ENCODE measurements at places on chromosomes 2 and 18.

GRCh38 chr18:51426996-51427395, 229.5 kb upstream of the MEX3C start:
- no peak for DNase-seq

- no peak for DNase-seq
Observed at GRCh38 chr2:7792031-7792651, 874.9 kb downstream of the RNF144A start.

DNA sequence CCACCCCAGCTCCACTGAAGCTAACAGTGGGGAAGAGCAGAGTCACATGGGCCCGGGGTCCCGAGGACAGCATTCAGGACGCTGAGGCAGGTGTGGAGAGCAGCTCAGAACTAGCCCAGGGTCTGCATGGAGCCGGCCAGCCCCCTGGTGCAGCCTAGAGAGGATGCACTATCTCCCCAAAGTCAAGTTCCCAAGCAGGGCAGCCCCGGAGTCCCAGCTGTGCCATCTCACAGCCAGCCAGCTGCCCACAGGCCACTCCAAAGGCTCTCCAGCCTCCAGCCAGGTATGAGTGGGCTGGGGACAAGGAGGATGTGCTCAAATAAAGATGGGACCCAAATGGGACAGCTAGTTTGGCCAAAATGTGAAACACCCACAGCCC, 41.0 kb downstream of the BIN1 start:
- DNase-seq, result no peak

GRCh38 chr2:164134336-164134735, 398.5 kb upstream of the FIGN start:
- DNase-seq, result no peak

GRCh38 chr2:204415406-204416181, 129.7 kb upstream of the PARD3B start:
- no peak for DNase-seq

DNA sequence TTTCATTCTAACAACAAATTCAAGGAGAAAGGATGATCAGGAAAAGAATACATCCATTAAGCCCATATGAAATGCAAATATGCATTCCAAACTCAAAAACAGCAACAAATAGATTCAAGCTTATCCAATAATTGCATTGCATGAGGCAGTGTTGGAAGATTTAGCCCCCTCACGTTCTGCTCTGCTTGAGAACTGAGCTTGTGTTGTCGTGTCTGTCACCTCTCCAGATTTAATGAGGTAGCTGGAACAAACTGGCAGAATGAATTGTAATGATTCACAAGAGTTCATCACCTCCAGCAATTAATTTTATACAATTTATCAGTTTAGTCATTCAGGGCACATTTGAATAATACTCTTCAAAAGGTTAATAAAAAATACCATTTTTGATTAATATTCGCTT, 54.8 kb downstream of the AP1S3 start:
- no peak for DNase-seq

DNA sequence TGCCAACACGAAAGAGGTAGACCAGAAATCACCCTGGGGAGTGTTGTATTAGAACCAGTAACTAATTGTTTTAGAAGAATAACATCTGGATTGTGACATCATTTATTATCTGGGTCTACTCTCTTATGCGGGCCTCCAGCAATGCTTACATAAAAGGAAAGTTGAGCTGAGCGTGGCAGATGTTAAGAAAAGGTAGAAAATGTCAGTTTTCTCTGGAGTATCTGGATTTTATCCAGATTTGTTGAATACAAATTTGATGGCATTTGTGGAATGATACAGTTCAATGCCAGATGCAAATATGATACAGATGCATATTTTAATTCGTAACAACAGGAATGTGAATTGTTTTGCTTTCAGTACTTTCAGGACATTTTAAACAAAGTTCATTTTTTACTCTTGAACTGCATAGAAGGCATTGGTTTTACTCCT, 90.3 kb downstream of the PRPF40A start:
- no peak for DNase-seq

GRCh38 chr2:127647242-127648190, 1.6 kb downstream of the GPR17 start:
- DNase-seq, result no peak

GRCh38 chr2:200765139-200765951, 46.4 kb upstream of the BZW1 start:
- DNase-seq, result no peak

- DNase-seq, result no peak
Observed at GRCh38 chr2:124254621-124255020, 229.5 kb downstream of the CNTNAP5 start.

DNA sequence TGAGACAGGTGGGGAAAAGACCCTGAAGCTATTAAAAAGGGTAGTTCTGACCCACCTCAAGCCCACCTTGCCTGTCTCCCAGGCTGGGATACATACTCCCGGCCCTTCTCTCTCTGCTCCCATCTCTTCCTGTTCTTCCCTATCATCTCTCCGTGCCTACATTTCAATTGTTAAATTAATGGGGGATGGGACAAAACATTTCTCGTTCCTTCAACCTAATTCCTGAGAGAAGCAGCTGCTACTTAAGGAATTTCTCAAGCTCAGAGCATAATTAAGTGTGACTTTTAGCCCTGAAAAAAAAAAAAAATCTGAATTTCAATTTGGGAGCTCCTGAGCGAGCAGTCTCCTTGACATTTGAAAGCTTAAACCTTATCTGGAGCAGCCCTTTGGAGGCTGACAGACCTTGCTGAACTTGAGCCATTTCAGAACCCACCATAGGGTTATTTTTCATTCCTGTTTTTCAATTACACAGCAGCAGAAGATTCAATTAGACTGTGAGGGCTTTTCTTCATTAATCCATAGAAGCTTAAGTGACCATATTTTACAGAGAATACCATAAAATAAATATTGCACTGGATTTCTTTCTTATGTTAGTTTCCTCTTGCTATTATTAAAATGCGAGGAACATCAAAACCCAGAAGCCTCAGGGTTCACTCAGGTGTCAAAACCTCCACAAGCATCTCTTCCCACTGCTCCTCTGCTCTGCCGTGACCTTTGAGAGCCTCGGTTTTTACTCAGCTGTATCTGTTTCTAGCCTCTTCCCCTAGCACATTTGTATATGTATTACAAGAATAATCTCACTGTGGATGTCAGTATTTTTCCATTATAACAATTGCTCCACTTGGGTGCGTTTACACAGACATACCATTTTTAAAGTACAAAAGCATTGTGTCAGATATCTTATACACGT, 125.7 kb downstream of the B3GNT2 start:
- DNase-seq, result no peak

- DNase-seq, result no peak
Observed at GRCh38 chr2:225932811-225933413, 533.4 kb downstream of the NYAP2 start.

GRCh38 chr2:102743259-102743658, 18.6 kb upstream of the TMEM182 start:
- no peak for DNase-seq

GRCh38 chr2:8119782-8120505, 561.9 kb upstream of the ID2 start:
- DNase-seq, result no peak

DNA sequence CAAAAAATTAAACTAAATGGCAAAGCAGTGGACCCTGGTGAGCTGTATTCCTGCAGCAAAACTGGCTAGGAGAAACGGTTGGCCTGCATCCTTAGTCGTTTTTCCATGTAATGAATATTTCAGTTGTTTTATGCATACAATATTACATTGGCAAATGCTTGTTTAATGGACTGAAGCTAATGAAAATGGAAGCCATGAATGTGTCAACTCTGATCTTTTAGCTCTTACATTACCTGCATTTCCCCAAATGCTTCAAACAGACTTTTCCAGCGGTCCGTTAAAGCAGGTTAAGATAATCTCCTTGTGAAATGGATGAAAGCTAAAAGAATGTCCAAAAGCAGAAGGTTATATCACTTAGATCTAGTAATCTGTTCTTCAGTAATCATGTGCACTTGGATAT, 686.3 kb upstream of the SETBP1 start:
- DNase-seq, result no peak

DNA sequence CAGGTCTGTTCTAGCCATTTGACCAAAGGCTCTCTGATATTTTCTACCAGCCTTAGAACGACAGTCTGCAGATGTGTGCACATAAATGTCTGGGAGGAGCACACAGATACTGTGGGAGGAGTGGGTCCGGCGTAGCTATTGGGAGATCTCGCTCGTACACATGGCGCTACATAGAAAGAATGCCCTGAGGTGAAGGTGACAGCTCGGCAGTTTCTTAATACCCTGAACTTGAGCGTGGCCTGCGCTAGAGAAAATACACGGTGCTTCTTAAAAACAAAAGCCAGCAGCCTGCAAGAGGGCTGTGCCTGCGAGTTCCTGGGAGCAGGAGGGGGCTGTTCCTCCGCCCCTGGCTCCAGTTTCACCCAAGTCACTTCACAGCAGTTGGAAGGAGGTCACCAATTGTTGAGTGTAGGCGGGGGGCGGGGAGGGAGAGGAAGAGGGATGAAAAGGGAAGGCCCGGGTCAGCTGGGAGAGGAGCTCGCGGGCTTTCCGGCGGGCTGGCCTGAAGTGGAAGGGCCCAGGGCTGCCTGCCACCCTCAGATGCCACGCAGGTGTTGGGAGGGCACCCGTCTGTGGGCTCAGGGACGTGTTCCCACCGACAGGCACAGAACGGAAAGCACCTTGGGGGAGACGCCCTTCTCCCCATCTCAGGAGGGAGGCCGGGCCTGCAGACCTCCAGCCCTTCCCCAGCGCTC, 124.7 kb upstream of the ZNF516 start:
- peak; percentile 26 for DNase-seq

GRCh38 chr2:235005603-235006259, 53.9 kb downstream of the SH3BP4 start:
- peak; percentile 79 for DNase-seq

DNA sequence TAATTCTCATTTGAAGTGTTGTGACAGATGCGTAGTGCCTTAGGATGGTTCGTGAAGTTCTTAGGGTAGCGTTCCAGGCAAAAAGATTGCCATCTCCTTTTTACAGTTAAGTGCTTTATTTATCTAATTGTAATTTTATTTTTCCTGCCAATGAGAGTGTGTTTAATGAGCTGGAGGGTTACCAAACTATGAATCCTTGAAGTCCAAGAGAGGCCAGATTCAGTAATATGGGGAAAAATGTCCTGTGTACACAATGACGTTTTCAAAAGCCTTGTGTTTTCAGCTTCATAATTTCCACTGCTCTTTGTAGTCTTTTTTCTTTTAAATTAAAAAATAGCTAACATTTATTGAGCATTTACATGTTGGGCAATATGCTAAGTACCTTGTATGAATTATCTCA, 23.8 kb downstream of the ACYP2 start:
- DNase-seq, result no peak

- no peak for DNase-seq
Observed at GRCh38 chr2:232368311-232368731, 10.2 kb upstream of the ALPP start.

DNA sequence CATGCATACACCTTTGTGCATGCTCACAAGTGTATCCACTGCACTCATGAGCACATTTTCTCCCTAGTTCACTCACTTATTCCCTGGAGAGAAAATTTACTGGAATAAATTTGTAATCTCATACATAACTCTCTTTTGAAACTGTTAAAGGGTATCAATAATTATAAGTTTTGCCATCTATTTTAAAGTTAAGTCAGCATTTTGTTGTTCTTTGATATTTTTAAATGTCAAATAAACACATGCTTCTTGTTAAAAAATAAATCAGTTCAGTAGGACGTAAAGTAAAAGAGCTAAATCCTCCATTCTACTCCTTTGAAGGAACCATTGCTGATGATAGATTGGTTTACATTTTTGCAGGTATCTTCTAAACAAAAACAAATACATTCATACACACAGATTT, 522.1 kb downstream of the NR4A2 start:
- DNase-seq, result no peak

- no peak for DNase-seq
Observed at GRCh38 chr2:171490577-171490976, 31.7 kb upstream of the CYBRD1 start.

GRCh38 chr2:218744615-218745014, 34.0 kb downstream of the TTLL4 start:
- DNase-seq, result no peak

GRCh38 chr18:60905699-60906098, 427.5 kb upstream of the CDH20 start:
- no peak for DNase-seq

DNA sequence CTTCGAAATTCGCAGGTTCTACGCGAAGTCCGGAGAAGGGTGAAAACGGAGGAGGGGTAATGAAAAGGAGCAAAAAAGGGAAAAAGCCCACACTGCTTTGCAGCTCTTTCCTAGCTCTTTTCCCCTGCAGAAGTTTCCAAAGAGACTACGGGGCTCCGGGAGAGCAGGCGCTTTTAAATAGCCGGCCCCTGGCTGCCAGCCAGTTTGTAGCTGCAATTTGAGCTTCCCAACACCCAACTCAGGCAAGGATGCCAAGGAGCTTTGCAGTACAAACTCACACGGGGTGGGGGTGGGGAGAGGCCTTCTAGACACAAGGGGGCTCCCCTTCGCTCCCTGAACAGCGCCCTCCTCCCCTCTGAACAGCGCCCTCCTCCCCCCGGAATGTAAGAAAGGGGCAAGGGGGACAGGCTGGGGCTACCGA, at the start of gene IGFBP5:
TSS of gene IGFBP5 (minus strand) at position 149 of the 421 bp plus-strand sequence. CDS start 774 bp downstream, outside the sequence.
- peak; percentile 67 for DNase-seq

- no peak for DNase-seq
Observed at GRCh38 chr2:26020231-26020640, 13.6 kb upstream of the RAB10 start.

DNA sequence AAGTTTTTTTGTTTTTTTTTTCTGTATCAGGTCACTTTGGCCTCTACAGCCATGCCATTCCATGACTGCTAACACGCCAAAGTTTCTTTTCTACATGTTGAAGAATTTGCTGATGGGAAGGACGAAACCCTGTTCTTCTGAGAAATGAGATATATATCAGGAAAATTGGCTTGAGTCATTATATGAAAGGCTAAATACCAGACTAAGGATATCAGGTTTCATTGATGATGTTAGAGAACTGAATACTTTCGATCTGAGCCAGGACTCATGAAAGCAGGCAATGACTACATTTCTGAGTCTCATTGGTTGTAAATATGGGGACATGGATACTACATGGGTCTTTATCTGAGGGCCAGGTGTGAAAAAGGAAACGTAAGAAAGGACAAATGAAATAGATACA, 181.4 kb downstream of the OSR1 start:
- DNase-seq, result no peak

DNA sequence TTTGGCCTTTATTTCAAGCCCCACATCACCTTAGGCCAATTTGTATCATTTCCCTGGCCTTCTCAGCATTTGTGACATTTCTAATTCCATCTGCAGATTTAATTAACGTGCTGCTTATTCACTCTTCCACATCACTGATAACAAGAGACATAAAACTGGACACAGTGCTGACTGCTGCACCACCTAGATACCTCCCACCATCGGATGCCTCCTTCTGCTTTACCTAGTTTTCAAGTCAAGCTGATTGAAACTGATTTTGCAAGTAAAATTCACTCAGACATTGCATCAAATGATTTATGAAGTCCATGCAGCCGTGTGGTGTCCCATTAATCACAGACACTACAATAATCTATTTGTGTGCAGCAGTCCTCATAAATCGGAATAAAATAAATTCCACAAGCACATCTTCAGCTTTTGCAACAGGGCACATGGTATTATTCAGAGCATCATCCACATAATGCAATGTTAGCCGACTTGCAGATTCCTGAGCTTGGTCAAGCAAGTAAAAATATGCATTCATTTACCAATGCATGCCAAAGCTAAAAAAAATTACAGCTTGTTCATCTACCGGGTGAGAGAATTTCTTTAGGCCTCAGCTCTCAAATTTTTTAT, 15.9 kb upstream of the CRIM1 start:
- no peak for DNase-seq
